ENCODE measurements at places on chromosomes 13 and 19. TPM values are rescaled to one million over a fixed set of nuclear protein-coding genes. Genes with fewer than 3 reads are reported as not detected.

GRCh38 chr13:83531022-83531421 is 351.3 kb downstream of the SLITRK1 start:
- no peak for DNase-seq

The GATAD2A gene
- 93.9 TPM for total RNA-seq

DNA sequence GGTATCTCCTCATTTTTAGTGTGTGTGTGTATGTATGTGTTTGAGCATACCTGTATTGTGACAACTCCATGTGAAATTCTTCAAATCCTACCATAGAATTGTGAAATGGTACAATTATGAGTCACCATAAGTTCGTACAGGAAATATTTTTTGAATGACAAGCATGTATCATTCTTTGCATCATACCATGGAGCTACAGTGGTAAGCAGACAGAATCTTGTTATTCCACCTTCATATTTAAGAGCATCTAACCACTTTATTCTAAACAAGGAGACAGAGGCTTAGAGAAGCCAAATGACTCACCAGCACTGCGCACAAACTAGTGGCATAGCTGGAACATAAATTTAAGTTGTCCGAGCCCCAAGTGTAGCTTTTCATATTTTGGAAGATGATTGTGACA is 4.5 kb upstream of the EPSTI1 start:
- DNase-seq = peak; percentile 77

The ZNF383 gene
- 6.6 TPM for total RNA-seq

The FUT1 gene
- 0.05 TPM for total RNA-seq

DNA sequence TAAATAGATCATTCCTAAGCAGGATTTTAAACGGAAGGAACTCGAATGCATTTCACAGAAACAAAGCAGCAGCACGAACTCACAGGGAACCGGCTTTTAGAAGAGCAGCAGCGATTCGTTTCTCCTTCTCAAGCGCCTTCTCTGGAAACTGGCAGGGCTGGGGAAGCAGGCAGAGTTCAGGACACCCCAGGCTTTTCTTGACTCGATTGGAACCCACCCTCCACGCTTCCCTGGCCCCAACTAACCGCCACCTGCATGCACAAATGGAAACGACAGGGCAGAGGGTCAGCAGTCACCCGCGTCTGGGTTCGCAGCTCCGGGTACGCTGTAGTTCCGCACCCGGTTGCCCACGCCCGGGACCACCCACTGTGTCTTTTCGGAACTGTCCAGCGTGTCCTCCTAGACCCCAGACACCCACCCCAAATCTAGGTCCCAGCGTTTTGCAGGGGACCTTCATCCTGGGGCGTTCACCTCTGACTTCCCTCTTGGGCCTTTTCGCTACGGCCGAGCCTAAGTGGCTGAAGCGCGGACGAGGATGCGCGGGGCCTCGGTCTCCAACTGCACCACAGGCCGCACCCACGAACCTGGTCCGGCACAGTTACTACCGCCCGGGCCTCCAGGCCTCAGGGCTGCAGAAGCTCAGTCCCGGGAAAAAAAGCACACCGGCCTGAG is 500 bp downstream of the ZFP30 start:
- DNase-seq = peak; percentile 21

GRCh38 chr13:39102981-39103490 is 64.8 kb downstream of the NHLRC3 start:
- DNase-seq = no peak
